ENCODE measurements at places on chromosomes 16 and 17. TPM values are rescaled to one million over a fixed set of nuclear protein-coding genes. Genes with fewer than 3 reads are reported as not detected.

Gene RGS11
- total RNA-seq, result not detected

Gene ARHGAP27
- total RNA-seq, result 54.5 TPM

Gene TEX14
- 0.30 TPM for total RNA-seq

Gene P2RX5
- total RNA-seq, result 22.0 TPM

Gene DOC2B
- 1.3 TPM for total RNA-seq

Gene PLXDC1
- 2.1 TPM for total RNA-seq

Gene CCL18
- total RNA-seq, result not detected

Gene ADAM11
- total RNA-seq, result 0.13 TPM

Gene HOXB4
- total RNA-seq, result 2.8 TPM

Gene TAX1BP3
- total RNA-seq, result 13.0 TPM

- ATAC-seq, result no peak
These were observed 970 bp downstream of the EPN2 start for GRCh38 chr17:19238167-19238505.

- ATAC-seq, result no peak
These were observed 67.6 kb upstream of the FOXF1 start for GRCh38 chr16:86442703-86443102.

DNA sequence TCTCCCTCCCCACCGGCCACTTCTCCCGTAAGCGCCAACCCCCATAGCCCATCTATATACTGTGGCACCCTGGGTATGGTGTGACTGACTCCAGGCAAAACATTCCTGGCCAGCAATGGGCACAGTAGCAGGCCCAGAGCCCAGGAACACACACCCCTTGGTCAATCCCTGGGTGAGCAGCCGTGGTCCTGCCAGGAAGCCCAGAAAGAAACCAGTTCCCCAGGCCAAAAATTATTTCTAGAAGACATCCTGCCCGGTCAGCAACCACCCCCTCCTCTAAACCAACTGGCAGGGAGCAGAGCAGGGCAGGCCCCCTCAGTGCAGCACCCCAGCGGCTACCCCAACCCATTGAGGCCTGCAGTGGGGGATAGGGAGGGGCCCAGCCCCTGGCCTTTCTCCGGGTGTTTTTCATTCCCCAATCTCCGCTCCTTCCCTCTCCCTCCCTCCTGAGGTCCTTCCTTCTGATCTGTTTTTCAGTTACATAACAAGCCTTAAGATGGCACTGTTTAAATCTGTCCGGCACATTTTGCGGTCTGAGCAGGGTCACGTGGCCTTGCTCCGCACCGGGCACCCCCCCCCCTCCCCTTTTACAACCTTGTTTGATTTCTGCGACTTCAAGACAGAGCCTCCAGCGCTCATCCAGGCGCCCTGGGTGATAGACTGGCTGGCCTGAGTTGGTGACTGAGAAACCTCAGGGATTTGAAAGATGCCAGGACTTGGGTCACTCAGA, 2.0 kb downstream of the NPTX1 start:
- ATAC-seq, result no peak

DNA sequence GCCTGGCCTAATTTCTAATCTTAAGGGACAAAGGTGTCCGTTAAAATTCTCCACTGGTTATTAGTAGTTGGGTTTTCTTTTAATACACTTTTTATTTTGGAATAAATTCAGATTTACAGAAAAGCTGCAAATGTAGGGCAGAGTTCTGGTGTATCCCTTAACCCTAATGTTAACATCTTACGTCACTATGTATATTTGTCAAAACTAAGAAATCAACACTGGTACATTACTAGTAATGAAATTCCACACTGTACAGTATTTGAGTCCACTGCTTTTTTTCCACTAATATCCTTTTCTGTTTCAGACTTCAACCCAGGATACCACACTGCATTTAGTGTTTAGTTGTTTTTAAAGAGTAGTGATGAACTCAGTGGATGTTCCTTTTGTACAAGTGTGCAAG, 18.7 kb upstream of the KPNA2 start:
- ATAC-seq, result no peak

GRCh38 chr16:78448658-78449271, 349.3 kb downstream of the WWOX start:
- no peak for ATAC-seq

GRCh38 chr17:44307387-44308186, 814 bp upstream of the RUNDC3A start:
- ATAC-seq, result peak; percentile 32

DNA sequence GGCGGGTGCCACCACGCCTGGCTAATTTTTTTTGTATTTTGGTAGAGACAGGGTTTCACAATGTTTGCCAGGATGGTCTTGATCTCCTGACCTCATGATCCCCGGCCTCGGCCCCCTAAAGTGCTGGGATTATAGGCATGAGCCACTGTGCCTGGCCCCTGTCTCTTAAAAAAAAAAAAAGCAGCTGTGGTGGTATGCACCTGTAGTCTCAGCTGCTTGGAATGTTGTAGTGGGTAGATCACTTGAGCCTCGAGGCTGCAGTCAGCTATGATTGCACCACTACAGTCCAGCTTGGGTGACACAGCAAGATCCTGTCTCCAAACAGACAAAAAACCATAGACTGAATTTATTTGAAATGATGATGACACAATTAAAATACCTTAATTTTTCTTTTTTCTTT, 24.3 kb downstream of the CDK12 start:
- no peak for ATAC-seq

- no peak for ATAC-seq
These were observed 211.2 kb downstream of the LGALS9B start for GRCh38 chr17:20256144-20256543.

DNA sequence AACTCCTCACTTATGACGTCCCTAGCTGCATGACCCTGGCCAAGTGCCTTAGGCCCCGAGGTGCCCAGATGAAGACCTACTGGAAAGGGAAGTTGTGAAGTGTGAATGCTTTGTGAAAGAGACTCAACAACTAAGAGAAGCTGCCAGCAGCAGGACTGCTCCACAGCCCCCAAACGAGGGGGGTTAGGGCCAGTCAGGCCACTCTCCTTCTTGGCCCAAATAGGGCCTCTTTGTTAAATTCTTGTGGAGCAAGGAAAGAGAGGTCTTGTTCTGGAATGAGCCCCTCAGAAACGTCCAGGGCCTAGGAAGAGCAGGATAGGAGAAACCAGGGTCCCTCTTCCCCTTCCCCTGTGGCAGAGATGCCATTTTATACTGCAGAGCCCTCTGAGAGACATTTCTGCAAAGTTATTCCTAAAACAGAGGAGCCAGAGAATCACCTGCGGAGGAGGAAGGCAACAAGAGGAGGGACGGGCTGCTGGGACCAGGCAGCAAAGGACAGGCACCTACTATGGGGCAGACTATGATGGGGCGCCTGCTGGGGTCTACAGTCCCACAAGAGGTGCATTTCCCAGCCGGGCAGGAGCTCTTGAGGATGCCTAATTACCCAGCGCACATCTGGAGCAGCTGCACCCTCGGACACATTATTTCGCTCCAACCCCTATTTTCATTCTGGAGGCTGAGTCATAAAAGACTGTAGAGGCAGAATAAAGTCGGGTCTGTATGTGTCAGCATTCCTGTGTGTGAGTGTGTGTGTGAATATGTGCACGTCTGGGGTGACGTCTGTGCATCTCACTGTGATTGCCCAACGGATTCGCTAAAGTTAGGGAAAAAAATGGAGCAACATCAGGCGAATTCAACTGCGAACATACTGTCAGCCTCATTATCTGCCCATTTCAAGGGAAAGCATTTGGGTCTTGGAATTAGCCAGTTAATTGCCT, 11.4 kb upstream of the HOXB9 start:
- peak; percentile 35 for ATAC-seq

- peak; percentile 99 for ATAC-seq
These were observed 8.2 kb downstream of the NMRAL1 start for GRCh38 chr16:4465977-4466779.

GRCh38 chr16:89953671-89954406, 5.3 kb downstream of the DEF8 start:
- ATAC-seq, result no peak

DNA sequence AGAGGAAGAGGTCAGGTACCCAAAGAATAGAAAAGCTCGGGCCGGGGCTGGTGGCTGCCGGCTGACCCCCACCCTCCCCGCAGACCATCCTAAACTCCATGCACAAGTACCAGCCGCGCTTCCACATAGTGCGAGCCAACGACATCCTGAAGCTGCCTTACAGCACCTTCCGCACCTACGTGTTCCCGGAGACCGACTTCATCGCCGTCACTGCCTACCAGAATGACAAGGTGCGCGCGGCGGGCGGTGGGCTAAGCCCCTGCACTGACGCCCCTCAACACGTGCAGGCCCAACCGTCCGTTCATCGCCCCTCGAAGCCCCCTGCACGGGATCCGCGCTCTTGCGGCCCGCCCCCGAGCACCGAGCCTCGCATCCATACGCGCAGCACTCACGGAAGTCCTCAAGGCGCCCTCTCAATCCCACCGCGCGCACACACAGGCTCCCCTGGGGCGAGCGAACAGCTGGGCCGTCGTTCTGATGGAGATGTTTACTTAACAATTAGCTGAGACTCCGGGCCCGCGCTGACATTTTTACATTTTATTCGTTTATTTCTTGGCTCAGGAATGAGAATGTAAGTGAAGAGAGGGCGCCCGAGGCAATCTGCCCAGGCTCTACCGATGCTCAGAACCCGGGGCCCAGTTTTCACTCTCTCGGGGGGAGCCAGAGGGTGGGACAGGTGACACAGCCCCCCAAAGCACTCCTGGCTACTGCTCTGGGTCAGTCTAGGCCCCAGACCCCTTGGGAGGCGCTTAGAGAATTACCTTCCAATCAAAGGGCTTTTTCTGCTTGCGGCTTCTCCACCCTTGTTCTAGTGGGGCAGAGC, 3.5 kb downstream of the TBX2 start:
- ATAC-seq, result peak; percentile 31

Measured in activated T-helper 17 cell treated with anti-CD3 and anti-CD28 coated beads, Interleukin-2, amount 50 U/mL, for 72 hours (primary cell).